Glutamatergic neuron (in vitro differentiated cells): ENCODE measurements at places on chromosomes 5 and 9. TPM values are rescaled to one million over a fixed set of nuclear protein-coding genes. Genes with fewer than 3 reads are reported as not detected.

TYRP1 gene
- not detected for total RNA-seq

SPARC gene
- total RNA-seq = 946 TPM

WDR5 gene
- 45.9 TPM for total RNA-seq

EMB gene
- 19.7 TPM for total RNA-seq

GKAP1 gene
- total RNA-seq = 47.4 TPM

CFAP157 gene
- total RNA-seq = 0.61 TPM

IFNA13 gene
- not detected for total RNA-seq

CSF1R gene
- total RNA-seq = not detected

CDH12 gene
- 23.5 TPM for total RNA-seq
